GM03348 (cell line): ENCODE measurements at places on chromosomes 2 and 18.

DNA sequence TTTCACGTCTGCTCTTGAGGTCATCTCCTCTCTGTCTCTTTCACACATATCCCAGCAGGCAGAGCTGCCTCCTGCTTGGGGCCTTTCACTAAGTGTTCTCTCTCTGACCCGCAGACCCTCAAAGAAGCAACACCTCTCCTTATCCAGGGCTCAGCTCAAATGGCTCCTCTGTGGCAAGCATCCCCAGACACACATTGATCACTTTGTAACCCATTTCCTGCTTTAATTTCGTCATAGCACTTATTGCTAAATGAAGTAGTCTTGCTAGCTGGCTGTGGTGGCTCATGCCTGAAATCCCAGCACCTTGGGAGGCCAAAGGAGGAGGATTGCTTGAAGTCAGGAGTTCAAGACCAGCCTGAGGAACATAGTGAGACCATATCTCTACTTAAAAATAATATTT is 41.4 kb downstream of the SGPP2 start:
- no peak for DNase-seq

DNA sequence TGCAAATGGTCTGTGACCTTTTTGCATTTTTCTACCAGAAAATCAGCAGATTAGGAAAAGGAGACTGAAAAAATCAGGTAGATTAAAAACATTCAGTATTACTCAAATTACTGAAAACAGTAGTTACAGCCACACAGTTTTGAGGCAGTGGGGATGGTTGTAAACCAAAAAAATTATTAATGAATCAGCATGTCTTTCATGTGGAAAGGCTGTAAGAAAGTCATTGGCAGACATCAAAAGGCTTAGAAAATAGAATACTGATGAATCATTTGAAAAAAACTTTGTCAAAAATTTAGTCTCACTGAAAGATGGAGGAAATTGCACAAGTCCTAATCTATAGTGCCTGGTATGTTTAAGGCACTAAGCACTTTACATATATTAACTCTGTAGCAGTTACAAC is 133.9 kb upstream of the GCFC2 start:
- no peak for DNase-seq

DNA sequence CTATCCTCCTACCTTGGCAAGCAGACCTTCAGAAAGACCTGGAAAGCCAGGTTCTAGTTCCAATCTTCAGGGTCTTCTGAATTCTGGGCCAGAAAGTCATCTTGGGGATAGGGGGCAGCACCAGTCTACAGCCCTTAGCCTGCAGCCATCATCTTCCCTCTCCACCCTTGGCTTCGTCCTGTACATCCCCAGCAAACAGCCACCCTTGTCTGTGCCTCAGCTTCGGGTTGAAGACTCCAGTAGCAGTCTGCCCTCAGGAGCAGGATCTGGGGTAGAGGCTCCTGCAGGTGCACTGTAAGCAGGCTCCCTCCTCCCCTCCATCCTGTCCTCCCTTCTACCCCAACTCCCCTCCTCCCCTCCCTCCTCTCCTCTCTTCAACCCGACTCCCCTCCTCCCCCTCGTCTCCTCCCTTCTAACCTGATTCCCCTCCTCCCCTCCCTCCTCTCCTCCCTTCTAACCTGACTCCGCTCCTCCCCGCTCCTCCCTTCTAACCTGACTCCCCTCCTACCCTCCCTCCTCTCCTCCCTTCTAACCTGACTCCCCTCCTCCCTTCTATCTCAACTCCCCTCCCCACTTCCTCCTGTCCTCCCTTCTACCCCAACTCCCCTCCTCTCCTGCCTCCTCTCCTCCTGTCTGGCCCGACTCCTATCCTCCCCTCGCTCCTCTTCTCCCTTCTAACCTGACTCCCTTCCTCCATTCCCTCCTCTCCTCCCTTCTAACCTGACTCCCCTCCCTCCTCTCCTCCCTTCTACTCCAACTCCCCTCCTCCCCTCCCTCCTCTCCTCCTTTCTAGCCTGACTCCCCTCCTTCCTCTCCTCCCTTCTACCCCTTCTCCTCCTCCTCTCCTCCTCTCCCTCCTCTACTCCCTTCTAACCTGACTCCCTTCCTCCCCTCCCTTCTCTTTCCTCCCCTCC is 90.1 kb upstream of the SMAD2 start:
- no peak for DNase-seq

DNA sequence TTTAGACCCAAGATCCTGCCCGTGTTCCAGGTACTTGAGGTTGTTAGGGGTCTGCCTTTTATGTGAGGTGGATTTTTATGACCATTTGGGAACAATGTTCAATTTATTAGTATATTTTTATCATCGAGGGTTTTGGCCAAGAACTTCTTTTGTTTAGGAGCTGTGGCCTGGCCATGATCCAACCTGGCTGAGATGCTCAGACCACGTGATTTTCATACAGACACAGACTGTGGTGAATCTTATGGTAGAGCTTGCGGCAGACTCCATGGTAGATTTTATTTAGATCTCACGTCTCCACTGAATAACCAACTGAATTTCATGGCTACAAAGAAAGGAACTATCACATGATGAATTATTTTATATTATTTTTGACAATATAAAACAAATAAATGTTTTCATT is 405.5 kb upstream of the VWC2L start:
- no peak for DNase-seq

- DNase-seq, result peak; percentile 49
These were observed 23.7 kb upstream of the SCYGR1 start for GRCh38 chr2:227411320-227411989.

- DNase-seq, result no peak
These were observed 6.8 kb downstream of the ZCCHC2 start for GRCh38 chr18:62529597-62529996.

DNA sequence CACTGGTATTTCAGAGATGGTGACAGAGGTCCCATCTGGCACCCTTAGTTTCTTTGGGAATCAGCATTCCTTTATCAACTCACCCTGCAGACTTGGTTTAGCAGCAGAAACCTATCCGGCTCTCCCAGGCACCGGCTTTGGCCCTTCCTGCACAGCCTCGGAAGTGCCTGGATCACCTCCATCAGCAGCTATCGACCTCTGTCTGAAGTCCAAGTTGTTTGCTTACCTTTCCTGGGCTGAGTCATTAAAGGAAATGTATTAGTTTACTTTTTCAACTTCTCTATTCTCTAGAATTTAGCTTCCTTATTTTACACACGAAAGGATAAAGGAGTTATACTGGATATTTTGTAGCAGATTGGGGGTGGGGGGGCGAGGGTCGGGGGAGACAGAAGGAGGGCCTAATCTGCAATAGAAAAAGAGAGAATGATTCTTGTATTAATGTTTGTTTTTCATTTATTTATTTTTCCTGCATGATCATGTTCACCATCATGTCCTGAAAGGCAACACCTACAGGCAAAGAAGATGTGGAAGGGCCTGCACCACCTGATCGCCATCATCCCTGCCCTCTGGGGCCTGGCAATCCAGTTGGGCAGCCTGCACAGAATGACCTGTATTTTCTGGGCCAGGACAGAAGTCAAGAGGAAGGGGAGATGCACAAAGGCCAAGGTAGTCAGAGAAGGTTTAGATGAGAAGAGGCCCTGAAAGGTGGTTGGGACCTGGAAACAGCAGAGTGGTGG is 22.1 kb upstream of the MAT2A start:
- no peak for DNase-seq

DNA sequence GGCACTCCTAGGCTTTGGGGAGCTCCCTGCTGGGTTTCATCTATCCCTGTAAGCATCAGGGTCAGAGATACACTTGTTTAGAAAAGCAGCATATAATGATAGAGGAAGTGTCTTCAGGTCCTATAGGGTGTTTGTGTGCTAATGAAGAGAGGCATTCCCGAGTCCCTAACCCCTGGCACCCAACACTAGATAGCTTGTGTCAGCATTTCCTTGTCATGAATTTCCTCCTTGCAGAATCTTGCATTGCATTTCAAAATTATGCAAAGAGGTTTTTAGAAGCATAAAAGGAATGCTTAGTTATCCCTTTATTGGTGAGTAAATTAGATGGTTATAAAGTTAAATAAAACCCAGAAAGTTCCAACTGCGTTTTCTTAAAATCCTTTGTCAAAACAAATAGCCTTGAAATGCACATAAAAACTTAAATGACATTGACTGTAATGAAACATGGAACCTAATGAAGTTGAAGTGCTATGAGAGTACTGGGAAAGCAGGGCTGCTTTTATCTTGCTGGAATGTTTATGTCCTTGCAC is 63.7 kb upstream of the LHCGR start:
- no peak for DNase-seq

GRCh38 chr2:176094349-176094748 is 1.8 kb downstream of the HOXD13 start:
- no peak for DNase-seq

- peak; percentile 48 for DNase-seq
These were observed 39.8 kb downstream of the GREB1 start for GRCh38 chr2:11573418-11574175.

DNA sequence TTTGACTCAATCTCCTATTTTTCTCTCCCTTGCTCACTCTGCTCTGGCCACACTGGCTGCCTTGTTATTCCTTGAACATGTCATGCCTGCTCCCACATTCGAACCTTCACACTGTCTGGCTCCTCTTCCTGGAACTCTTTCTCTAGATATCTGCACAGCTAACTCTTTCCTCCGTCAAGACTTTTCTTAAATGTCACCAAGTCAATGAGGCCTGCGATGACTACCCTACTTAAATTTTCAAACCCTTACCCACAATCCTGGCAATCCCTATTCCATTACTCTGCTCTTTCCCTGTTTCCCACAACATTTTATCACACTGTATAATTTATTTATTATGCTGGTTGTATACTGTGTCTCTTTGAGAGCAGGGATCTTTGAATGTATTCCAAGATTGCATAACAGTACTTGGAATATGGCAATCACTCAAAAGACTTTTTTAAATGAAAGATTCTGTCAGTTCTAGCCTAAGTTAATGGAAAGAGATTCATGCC is 206.2 kb downstream of the SRBD1 start:
- DNase-seq, result peak; percentile 16

DNA sequence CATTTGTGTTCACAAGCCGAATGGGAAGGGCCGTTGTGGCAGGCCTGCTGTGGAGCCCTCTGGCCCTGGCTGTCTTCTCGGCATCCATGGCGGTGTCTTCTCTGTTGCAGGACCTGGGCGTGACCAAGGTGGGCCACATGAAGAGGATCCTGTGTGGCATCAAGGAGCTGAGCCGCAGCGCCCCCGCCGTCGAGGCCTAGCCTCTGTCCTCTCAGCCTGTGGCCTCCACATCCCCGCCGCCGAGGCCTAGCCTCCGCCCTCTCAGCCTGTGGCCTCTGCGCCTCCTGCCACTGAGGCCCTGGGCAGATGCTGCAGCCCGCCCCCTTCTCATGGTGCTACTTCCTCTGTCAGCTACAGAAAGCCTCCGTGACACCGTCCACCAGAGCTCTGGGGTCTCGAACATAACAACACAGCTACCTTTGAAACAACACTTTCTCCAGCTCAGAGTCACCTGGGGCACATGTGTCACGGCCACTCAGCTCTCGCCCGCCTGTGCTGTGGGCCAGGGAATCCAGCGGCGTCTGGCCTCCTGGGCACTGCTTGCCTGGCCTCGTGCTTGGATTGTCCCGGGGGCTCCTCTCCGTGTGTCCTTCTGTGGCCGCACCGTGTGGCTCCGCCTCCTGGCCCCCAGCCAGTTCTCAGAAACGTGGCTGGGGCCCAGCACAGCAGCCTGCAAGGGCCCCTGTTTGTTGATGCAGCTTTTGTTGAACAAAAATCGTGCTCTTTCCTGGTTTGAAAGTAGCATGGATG is 97.1 kb downstream of the USP40 start:
- no peak for DNase-seq

- DNase-seq, result peak; percentile 39
These were observed 370.7 kb downstream of the SLC4A3 start for GRCh38 chr2:219998107-219998506.

GRCh38 chr2:158048327-158048726 is 53.3 kb upstream of the UPP2 start:
- no peak for DNase-seq

GRCh38 chr18:10727477-10727876 is 201.7 kb downstream of the NAPG start:
- DNase-seq, result no peak

GRCh38 chr2:58638256-58638805 is 397.2 kb upstream of the FANCL start:
- peak; percentile 5 for DNase-seq

DNA sequence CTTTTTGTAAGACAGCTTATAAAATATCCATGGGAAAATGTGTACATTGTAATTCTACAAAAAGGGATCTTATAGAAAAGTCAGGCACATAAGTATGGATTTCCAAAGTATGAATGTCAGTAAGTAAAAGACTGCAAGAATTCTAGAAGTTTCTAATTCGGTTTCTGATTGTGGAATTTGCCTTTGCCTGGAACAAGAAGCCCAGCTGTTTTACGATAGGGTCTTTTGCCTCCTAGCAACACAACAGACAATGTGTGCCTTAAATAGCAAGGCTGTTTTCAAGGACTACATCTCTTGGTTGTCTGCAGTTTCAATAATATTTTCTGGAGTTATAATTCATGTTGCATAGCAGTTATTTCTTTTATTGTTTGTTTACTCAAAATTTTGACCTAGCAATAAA is 312.9 kb downstream of the MTX2 start:
- no peak for DNase-seq

GRCh38 chr18:45806226-45806625 is 19.2 kb upstream of the SIGLEC15 start:
- no peak for DNase-seq

DNA sequence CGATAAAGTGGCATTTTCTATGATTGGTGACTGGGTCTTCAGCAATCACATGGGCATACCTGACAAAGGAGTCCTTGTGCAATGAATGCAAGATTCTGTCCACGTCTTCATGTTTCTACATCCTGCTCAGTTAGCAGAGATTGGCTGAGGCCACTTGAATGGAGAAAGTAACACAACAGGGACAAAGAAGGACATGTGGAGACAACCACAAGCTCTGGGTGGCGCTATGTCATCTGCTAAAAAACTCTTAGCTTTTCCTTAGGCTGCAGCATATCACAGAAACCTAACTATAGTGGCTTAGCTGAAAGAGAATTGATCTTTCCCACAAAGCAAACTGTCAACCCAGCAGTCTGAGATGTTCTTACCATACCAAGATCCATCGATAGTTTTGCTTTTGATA is 1109.7 kb downstream of the SOCS6 start:
- DNase-seq, result no peak

DNA sequence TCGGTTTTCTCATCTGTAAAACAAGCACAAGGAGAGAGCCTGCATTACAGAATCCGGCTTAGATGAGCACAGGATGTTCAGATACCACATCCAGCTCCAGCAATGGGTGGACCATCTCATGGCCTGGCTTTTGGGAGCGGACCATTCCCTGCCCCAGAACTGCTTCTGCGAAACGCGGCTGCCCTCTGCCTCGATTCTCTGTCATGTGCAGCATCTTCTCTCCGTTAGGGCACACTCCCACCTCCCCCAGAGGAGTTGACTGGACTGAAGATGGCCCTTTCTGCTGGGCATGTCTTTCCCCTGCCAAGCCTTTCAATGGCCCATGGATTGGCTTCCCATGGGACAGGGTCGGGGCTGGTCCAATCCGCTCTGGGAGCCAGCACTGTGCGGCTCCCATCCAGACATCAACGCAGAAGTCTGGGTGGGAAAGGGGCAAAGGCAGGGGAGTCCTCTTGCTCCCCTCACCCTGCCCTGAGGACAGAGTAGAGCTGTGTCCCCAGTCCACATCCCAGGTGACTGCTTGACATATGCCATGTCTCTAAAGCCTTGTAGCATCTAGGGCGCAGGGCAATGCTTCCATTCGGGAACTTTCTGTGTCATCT is 14.3 kb upstream of the FAHD2A start:
- DNase-seq, result no peak

GRCh38 chr18:8433323-8433722 is 175.9 kb upstream of the RAB12 start:
- no peak for DNase-seq
